NCI-H1436 treated with DMSO at 0.1 percent for 48 hours (cell line): ENCODE measurements at places on chromosomes 2 and 18.

- DNase-seq = no peak
These were observed 147.1 kb downstream of the CABLES1 start for GRCh38 chr18:23282437-23282781.

DNA sequence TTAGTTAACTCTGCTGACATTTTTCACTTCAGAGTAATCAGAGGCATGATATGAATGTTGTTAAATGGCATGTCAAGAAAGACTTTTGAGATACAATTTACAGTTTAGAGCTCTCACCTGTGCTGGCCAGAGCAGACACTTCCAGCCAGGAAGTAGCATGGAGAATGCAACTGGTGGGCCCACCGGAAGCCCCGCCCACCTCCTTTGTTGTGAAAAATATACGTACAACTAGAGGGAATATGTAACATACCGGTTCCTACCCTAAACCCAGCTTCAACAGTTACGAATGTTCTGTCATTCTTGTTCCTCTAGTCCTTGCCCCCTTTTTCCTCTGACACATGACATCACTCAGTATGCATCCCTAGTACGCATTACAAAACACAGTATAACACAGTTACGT is 70.2 kb upstream of the ITM2C start:
- DNase-seq = no peak

- DNase-seq = no peak
These were observed 38.1 kb upstream of the SLC38A11 start for GRCh38 chr2:164993287-164994016.

- DNase-seq = no peak
These were observed 433.8 kb upstream of the ID2 start for GRCh38 chr2:8247905-8248622.

- no peak for DNase-seq
These were observed 79.3 kb downstream of the ACAA2 start for GRCh38 chr18:49733896-49734585.

GRCh38 chr2:102025016-102025501 is 33.3 kb downstream of the IL1R2 start:
- DNase-seq = no peak

GRCh38 chr2:231394211-231395141 is 1.0 kb upstream of the B3GNT7 start:
- no peak for DNase-seq

DNA sequence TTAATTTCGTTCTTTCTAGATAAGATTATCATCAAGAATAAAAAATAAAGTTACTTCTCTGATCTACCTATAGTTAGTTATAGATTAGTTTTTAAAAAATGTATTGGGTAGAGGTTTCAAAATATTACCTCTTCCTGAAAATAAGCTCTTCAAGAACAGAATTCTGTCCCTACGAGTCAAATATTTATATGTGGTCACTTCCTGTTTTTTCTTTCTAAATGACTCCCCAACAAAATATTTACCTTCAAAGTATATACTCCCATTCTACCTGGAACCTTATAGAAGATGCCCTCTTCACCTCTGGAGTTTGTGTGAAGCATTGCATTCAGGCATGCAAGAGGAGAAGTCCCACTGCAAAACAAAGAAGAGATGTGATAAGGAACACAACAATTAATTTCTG is 72.3 kb downstream of the ASXL2 start:
- no peak for DNase-seq

DNA sequence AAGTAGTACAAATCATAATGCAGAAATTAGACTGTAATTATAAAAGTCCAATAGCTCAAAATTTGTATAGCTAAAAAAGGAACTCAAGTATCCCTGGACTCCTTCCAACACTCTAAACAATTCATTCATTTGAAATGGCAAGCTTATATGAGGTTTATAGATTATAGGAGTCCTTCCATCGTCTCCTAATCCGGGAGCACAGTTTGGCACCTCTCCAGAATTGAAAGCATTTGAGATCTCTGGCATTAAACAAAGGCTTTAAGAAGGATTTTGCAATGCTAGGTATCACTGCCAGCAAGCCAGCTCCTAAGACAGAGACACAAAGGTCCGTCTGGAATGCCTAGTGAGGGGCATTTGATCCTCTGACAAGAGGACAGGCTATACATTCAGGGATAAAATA is 90.9 kb downstream of the ACVR1 start:
- DNase-seq = no peak

DNA sequence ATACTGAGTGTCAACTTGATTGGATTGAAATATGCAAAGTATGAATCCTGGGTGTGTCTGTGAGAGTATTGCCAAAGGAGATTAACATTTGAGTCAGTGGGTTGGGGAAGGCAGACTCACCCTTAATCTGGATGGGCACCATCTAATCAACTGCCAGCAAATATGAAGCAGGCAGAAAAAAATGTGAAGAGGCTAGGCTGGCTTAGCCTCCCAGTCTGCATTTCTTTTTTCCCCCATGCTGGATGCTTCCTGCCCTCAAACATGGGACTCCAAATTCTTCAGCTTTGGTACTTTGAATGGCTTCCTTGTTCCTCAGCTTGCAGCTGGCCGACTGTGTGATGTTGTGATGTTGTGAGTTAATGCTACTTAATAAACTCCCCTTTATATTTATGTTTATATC is 577.4 kb downstream of the CPS1 start:
- DNase-seq = no peak

- no peak for DNase-seq
These were observed 124.2 kb upstream of the ARHGAP28 start for GRCh38 chr18:6605115-6605869.

DNA sequence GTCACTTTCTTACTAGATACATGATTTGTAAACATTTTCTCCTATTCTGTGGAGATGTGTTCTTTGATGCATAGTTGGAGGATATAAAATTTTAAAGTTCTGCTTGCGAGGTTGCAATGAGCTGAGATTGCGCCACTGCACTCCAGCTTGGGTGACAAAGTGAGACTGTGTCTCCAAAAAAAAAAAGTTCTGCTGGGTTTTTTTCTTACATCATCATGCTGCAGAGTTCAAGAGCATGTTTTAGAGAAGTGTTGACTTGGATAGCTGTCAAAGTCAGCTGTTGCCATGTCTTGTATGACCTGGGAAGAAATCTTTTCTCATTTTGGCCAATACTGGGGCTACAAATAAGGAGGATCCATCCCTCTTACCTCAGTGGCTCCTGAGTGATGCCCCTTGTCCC is 71.3 kb downstream of the UGGT1 start:
- no peak for DNase-seq

DNA sequence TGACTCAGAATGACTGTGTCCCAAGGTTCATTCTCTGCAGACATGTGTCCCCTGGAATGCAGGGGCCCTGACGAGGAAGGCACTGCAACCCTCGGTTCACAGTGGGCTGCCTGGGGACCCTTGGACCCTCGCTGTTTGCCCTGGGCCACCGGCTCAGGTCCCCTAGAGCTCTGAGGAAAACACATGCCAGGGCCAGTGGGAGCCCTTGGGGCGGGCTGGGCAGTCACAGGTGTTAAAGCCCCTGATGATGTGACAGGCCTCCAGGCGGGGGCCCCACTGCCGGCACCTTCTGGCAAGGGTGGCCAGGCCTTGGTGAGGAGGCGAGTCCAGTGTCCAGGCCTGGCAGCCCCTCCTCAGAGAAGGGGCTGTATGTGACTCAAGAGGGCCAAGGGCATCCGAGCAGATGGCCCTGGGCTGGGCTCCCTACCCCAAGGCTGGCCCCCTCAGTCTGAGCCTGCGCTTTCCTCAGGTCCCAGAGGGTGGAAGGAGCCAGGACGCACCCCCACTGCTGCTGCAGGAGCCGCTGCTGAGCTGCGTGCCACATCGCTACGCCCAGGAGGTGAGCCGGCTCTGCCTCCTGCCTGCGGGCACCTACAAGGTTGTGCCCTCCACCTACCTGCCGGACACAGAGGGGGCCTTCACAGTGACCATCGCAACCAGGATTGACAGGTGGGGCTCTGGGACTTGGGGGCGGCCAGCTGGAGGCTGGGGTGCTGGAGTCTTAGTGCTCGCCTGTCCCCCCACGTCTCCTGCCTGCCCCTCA is 11.1 kb downstream of the CAPN10 start:
- no peak for DNase-seq

- no peak for DNase-seq
These were observed 68.2 kb downstream of the ASAP2 start for GRCh38 chr2:9274701-9275343.

GRCh38 chr2:169324581-169325260 is 37.6 kb downstream of the LRP2 start:
- DNase-seq = no peak

DNA sequence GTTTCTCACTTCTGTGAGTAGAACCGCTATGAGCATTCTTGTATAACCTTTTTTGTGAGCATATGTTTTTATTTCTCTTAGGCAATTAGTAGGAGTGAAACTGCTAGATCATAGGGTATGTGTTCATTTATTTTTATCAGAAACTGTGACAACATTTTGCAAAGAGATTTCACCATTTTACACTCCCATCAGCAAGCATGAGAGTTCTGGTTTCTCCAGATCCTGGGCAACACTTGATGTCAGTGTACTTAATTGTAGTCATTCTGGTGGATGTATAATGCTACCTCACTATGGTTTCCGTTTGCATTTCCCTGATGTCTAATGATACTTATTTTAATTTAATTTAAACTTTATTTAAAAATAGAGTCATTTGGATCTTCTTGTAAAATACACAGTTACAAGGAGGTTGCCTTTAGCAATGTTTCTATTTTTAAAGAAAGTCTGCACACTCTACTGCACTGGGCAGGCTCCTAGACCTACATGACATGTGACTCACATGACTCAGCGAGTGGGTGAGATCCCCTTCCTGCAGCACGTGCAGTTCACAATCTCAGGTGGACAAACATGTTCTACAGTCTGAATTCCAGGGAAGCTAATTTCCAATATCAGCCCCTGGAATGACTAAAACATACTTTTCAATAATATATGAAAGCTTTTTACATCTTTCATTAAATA is 127.0 kb upstream of the BCL2L11 start:
- DNase-seq = no peak

GRCh38 chr2:30185178-30185577 is 38.4 kb downstream of the YPEL5 start:
- DNase-seq = no peak

DNA sequence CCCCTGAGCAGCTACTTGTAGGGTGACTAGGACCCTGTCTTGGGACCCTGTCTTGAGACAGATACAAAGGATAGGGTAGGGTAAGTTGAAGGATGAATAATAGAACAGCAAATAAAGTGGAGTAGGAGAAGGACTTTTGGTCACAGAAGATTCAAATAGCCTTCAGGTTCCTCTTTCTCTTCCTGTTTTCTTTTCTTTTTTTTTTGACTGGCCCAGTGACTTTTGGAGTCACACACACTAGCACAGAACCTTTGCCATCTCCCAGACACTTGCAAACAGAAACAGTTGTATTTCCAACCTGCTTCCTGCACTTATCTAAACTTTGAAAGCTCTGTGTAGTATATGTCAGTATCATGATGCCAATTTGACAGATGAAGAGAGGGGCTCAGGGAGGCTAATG is 108.2 kb downstream of the TDRD15 start:
- no peak for DNase-seq

DNA sequence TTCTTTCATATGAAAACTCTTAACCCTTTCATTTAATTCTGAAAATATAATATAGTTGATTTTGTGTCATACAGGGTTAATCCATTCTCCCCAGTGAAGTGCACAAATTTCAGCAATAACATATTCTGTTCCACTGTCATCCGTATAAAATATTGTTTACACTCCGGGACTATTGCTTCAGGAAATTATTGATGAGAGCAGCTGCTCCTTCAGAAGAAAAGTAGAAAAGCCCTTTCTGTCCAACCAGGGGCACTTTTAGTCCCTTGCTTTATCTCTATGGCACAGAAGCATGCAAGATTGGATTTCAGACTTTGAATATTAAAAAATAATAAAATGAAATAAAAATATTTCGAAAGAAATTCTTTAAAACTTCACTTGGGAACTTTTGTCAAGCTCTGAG is 535.7 kb upstream of the SLC39A10 start:
- no peak for DNase-seq

DNA sequence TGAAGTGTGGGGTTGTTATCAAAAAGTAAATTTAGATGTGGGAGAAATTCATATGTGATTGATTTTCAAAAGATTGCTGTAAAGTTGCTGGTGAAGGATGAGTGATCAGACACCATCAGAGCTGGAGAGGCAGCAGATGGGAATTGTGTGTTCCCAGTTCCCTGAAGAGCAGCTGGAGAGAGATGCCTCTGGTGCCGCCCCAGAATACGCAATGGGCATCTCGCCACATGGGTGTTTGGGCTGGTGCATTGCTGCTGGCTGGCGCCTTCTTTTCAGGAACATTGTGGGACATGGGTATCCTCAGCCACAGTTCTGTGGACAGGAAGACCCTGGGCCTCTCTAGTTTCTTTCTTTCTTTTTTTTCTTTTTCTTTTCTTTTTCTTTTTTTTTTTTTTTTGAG is 11.9 kb downstream of the ATG4B start:
- no peak for DNase-seq

DNA sequence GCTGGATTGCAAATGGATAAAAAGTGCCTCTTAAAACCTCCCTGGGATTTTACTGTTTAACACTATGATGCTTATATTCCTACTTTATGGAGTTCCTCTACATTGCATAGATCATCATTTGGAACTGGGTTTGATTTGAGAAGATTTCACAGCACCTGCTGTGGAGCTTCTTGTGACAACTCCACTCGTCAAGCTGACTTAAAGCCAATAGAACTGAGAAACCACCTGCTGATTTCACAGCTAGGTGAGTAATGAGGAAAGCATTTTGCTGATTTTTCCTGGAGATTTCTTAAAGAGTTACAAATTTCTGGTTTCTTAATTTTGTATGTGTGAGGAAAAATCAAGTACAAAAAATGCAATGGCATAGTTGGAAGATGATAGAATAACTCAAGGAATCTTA is 739.1 kb upstream of the LRRTM1 start:
- no peak for DNase-seq

DNA sequence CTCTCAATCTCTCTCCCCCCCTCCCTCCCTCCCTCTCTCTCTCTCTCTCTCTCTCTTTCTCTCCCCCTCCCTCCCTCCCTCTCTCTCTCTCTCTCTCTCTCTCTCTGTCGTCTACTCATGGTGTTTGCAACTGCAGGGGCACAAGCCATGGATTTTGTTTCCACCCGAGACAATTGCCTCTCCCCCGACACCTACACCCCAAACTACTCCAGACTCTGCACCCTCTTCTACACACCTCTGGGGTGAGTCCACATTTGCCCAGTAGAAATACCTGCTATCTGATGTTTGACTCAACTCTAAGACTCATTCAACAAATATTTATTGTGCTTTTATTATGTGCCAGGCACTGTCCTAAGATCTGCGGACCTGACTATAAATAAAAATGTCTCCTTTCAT is 93.7 kb downstream of the TMEM17 start:
- DNase-seq = no peak

DNA sequence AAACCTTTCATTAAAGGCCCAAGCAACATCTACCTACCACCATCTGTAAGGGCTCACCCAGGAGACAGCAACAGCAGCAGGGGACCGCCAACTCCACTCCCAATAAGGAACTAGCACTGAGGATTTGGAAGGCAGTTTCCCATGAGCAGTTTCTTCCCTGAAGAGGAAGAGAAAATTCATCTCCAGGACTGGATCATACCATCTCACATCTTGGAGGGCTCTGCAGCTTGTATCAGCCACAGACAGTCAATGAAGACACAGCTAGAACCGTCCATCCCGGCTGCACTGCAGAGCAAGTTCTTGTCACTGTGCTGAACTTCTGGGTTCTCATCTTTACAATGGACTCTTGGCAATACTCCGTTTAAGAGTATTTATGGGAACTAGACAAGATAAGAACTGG is 2.8 kb upstream of the GYPC start:
- no peak for DNase-seq
